ENCODE measurements at places on chromosomes 4 and X.

- no peak overlapping the region for H3K27ac ChIP-seq
- H3K36me3 ChIP-seq = no peaks in the 10 kb centered on the region
- H3K4me1 ChIP-seq = peaks cover 15% of the 10 kb centered on the region
Observed at GRCh38 chr4:141309874-141310273, 89.2 kb downstream of the ZNF330 start.

DNA sequence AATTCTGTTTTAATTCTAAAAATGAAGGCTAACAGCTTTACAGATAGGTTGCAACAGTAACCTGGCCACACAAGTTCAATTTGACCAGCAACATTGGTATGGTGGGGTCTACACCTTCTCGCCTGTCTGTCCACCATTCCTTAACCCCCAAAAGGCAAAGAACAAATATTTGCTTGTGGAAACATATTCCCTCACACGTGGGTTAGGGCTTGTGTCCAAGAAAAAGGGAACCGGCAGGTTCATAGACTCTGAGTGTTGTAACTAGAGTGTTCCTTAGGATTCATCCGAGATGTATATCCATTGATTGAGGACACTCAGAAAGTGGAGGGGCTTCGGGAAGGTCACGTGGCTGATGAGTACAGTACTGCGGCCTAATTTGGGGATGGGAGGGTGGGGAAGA lies 54.1 kb downstream of the C4orf51 start:
- H3K4me3 ChIP-seq = peak overlapping the region; percentile 73
- H3K27ac ChIP-seq = no peak overlapping the region
- no peaks in the 10 kb centered on the region for H3K36me3 ChIP-seq
- peaks cover 21% of the 10 kb centered on the region for H3K27me3 ChIP-seq

DNA sequence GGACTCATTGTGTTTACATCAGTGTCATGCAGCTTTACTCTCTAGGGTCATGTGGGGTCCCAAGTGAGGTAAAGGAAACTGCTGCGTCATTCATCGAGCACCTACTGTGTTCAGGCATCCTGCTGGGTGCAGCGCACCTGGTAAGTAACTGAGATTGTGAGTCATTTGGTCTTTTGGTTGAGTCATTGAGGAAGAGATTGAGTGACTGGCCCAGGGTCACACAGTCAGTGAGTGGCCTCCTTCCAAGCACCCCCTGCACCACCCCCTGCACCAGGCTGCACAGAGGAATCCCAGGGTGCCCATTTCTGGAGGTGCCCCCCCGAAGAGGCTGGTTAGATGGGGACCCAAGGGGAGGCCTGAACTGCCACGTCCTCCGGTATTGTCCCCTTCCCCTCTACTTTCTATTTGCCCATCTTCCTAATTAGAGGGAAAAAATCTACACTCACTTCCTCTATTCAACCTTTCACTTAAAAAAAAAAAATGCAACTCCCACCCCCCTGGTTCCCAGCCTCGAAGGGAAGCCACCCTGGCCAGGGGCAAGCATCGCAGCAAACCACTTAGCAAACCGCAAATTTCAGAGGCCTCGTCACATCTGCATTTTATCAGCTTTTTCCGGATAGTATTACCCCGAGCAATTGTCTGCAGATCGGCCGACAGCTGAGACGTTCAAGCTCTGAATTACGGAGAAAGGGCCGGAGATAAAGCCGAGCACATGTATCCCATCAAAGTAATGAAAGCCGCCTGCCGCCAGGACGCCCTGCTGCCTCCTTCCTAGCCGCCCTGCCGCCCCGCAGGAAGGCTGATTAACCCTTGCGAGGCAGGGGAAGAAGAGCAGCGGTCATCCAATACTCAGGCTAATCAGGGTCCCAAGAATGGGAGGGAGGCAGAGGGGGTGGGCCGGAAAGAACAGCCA lies 96.3 kb upstream of the MSX1 start:
- H3K27me3 ChIP-seq = peaks cover 9% of the 10 kb centered on the region
- peak overlapping the region; percentile 58 for H3K27ac ChIP-seq
- peak; percentile 81 for DNase-seq
- peak overlapping the region; percentile 38 for H3K4me3 ChIP-seq
- peaks cover 6% of the 10 kb centered on the region for H3K36me3 ChIP-seq

- H3K27ac ChIP-seq = peak overlapping the region; percentile 61
- no peak overlapping the region for H3K4me3 ChIP-seq
- no peaks in the 10 kb centered on the region for H3K27me3 ChIP-seq
- DNase-seq = no peak
- peaks cover 70% of the 10 kb centered on the region for H3K4me1 ChIP-seq
Observed at GRCh38 chr4:26081795-26082498, 167.9 kb downstream of the SMIM20 start.

DNA sequence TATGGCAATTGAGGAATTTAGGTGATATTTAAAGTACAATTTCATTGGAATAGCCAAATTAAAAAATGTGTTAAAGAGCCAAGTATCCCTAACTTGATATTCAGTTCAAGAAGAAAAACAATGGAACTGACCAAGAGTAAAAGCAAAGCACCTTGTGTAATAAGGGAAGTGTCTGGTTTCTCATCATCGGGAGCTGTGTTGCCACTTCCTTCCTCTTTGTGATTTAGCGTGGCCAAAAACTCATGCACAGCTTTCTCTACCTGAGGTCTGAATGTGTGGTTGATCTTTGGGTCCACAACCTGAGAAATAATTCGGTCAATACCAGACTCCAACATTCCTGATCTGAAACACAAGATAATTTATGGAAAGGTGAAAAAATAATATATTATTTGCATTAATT lies 12.4 kb downstream of the BOD1L1 start:
- H3K4me3 ChIP-seq = no peak overlapping the region
- H3K27me3 ChIP-seq = no peaks in the 10 kb centered on the region
- H3K27ac ChIP-seq = no peak overlapping the region
- H3K36me3 ChIP-seq = peaks cover 46% of the 10 kb centered on the region
- no peak for DNase-seq

DNA sequence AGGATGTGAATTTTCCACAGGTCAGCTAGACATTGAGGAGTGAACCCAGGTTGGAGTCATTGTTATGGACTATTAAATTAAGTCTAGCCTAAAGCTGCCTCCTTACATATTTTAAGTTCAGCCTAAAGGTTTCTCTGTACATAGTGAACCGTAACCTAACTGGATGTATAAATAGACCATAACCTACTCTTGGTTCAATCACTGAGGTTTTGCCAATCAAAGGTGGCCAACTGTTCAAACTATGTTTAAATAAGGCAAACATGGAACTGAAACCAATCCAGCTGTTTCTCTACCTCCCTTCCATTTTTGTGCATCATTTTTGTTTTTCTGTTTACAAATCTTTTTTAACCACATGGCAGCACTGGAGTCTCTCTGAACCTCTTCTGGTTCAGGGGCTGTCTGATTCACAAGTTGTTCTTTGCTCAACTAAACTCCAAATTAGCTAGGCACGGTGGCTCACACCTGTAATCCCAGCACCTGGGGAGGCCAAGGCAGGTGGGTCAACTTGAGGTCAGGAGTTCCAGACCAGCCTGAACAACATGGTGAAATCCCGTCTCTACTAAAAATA lies 43.9 kb upstream of the SFRP2 start:
- H3K36me3 ChIP-seq = no peaks in the 10 kb centered on the region
- H3K4me3 ChIP-seq = no peak overlapping the region
- H3K4me1 ChIP-seq = no peaks in the 10 kb centered on the region
- H3K27ac ChIP-seq = no peak overlapping the region

GRCh38 chr4:151169223-151169622 lies 69.8 kb downstream of the RPS3A start:
- no peak overlapping the region for H3K4me3 ChIP-seq
- no peak for DNase-seq
- no peaks in the 10 kb centered on the region for H3K4me1 ChIP-seq
- peaks cover 37% of the 10 kb centered on the region for H3K27me3 ChIP-seq
- no peaks in the 10 kb centered on the region for H3K36me3 ChIP-seq

DNA sequence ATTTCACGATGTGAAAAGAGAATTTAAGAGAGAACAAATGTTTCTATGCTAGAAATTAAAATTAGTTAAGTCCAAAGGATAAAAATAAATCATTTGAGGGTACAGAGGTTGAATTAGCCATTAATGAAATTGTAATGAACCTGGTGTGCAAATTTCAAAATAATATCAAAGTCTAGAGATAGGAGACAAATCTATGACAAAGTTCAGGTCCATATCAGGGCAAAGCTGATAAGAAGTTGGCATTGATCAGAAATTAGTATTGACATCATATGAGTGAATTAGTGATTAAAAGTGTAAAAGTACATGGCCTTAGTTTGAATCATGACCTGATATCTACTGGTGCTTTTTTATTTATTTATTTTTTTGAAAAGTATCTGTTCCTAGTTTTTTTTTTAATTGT lies 33.8 kb upstream of the UGT2A3 start:
- H3K27me3 ChIP-seq = no peaks in the 10 kb centered on the region
- no peaks in the 10 kb centered on the region for H3K36me3 ChIP-seq
- no peak overlapping the region for H3K4me3 ChIP-seq
- no peak overlapping the region for H3K27ac ChIP-seq
- no peak for DNase-seq
- no peaks in the 10 kb centered on the region for H3K4me1 ChIP-seq

Measured in activated CD8-positive, alpha-beta memory T cell treated with anti-CD3 and anti-CD28 coated beads, Interleukin-2, amount 10 ng/mL, durations not matched to agents 7 days and 5 days (primary cell).